ENCODE measurements at places on chromosomes 7 and 10. TPM values are rescaled to one million over a fixed set of nuclear protein-coding genes. Genes with fewer than 3 reads are reported as not detected.

DNA sequence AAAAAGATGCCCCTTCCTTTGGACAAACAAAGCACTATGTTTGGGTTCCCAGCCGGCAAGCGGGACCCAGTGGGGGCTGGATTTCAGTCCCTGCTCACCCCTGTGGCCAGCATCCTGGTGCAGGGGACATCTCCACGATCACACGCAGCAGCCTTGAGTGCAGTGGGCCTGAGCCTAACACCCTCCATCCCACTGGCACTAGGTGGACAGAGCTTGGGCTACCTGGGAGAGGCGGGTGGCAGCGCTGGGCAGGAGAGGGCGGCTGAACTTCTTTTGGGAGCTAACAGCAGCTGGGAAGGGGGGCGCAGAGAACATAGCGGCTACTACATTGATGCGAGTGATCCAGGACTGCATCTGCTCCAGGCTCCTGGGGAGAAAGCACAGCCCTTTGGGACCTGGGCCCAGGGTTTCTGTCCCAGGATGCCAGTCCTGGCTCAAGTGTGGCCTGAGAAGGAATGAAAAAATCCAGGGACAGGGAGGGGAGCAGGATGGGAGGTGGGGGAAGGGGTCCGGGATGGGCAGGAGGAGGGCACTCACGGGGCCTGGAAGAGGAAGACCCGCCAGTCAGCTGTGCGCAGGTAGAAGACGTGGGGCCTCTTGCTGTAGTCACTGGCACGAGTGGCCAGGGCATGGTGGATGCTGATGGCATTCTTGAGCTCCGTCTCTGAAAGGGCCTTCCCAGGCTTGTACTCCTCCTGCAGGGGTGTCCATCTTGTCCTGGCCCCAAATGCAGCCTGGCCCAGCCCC, 9.0 kb downstream of the NFKB2 start:
- H3K36me3 ChIP-seq, result no peaks in the 10 kb centered on the region
- H3K4me1 ChIP-seq, result peaks cover 4% of the 10 kb centered on the region
- H3K4me3 ChIP-seq, result no peak overlapping the region
- no peak for DNase-seq
- H3K27ac ChIP-seq, result no peak overlapping the region
- peaks cover 54% of the 10 kb centered on the region for H3K27me3 ChIP-seq

The CEP55 gene
- total RNA-seq, result 57.7 TPM

The DRGX gene
- total RNA-seq, result not detected

DNA sequence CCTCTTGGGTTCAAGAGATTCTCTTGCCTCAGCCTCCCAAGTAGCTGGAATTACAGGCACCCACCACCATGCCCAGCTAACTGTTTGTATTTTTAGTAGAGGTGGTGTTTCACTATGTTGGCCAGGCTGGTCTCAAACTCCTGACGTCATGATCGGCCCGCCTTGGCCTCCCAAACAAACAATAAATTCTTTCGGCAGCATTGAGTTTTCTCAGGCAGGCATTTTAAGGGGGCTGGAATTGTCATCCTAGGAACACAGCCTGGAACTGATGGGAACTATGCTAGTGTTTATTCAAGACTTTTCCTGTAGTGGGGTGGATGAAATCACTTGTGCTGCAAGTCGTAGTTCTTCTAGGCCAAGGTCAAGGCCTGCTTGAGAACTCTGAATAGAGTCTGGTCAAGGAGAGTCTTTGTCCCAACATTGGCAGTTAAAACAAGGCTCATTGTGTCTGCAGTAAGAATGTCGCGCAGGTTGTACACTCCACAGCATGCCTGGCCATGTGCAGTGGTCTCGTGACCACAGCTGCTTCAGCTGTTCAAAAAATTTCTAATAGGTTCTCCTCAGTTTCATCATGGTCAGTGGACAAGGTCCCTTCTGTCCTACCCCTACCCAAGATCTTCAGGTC, 92.8 kb downstream of the HECW1 start:
- H3K4me1 ChIP-seq, result peaks cover 10% of the 10 kb centered on the region
- no peaks in the 10 kb centered on the region for H3K36me3 ChIP-seq
- no peaks in the 10 kb centered on the region for H3K27me3 ChIP-seq

- DNase-seq, result no peak
- no peak overlapping the region for H3K4me3 ChIP-seq
- no peaks in the 10 kb centered on the region for H3K36me3 ChIP-seq
- peaks cover 27% of the 10 kb centered on the region for H3K4me1 ChIP-seq
Measured at GRCh38 chr10:72883861-72884260, 9.7 kb upstream of the OIT3 start.

GRCh38 chr7:128374041-128374440, 12.6 kb upstream of the PRRT4 start:
- H3K4me1 ChIP-seq, result no peaks in the 10 kb centered on the region
- H3K4me3 ChIP-seq, result no peak overlapping the region
- no peaks in the 10 kb centered on the region for H3K36me3 ChIP-seq
- H3K27me3 ChIP-seq, result no peaks in the 10 kb centered on the region
- no peak for DNase-seq
- no peak overlapping the region for H3K27ac ChIP-seq

All from neural progenitor cell (in vitro differentiated cells).